ENCODE measurements at places on chromosomes 5 and 9.

- no peak for DNase-seq
Observed at GRCh38 chr9:37639841-37640240, 10.9 kb upstream of the FRMPD1 start.

DNA sequence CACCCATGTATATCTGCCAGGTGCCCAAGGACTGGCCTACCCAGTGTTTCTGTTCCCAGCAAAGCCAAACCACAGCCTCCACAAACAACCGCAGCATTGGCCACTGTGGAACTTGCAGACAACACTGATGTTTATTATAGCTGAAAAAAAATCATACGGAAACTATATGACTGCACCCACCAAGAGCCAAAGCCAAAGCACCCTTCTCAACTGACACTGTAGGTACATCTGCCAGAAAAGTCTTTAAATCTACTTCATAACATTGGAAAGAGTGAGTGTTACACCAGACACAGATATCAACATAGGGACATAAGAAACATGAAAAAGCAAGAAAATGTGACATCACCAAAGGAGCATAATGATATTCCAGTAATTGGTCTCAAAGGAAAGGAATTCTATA lies 428.0 kb downstream of the PSAT1 start:
- no peak for DNase-seq

- no peak for DNase-seq
Observed at GRCh38 chr5:170405817-170406216, 16.6 kb upstream of the KCNMB1 start.

GRCh38 chr5:137501846-137502406 lies 2.8 kb upstream of the SPOCK1 start:
- no peak for DNase-seq

DNA sequence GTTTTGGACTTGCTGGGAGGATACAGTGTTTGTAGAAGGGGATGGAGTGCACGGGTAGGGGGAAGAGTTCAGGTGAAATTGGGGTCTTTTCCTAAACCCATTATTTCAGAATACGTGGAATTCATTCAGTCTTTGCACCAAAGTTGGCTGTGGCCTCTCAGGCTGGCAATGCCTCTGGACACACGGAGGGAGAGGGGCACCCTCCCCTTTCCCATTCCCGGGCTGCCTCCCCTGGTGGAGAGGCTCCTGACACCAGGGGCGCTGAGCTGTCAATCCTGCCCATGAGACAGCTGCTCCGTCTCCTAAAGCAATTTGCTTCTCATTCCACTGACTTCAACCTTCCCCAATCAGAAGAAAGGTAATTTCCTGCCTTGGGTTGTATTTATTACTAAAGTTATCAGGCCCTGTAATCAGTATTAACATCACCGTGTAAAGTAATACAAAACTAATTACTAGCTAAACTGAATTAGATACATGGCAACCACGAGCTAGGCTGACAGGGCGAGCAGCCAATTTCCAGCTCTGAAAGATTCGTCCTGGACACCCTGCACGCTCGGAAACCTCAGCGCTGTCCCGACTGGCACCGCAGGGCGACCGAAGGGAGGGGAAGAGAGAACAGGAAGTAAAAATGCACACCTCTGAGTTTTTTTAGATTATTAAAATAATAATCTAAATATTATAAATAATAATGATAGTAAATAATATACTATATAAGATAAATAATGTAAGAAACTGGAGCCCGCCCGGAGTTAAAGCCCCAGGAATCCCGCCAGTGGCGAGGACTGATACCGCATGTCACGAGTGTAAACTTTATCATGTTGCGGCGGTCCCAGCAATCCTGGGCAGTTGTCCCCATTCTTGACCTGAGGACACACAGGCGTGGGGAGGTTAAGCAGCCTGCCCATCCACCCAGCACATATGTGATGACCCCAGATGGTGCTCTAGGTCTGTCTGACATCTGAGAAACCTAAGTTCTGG lies 6.9 kb upstream of the OLFM1 start:
- no peak for DNase-seq

DNA sequence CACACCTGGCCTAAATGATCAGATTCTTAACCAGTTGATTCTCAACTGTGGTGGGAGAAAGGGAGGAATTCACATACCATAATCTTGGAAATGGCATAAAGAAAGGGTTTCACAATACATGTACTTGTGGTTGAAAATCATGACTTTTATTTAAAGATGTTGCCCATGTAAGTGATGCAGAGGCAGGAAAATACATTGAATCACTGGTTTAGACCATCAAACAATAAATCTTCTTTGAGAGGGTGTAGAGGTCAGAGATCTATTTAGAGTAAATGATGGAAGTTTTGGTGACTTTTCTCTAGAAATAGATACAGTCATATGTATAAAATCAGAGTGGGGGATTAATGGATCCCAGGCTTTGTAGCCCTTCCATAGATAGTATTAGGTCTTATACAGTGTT lies 15.4 kb downstream of the NDUFS4 start:
- DNase-seq: no peak

DNA sequence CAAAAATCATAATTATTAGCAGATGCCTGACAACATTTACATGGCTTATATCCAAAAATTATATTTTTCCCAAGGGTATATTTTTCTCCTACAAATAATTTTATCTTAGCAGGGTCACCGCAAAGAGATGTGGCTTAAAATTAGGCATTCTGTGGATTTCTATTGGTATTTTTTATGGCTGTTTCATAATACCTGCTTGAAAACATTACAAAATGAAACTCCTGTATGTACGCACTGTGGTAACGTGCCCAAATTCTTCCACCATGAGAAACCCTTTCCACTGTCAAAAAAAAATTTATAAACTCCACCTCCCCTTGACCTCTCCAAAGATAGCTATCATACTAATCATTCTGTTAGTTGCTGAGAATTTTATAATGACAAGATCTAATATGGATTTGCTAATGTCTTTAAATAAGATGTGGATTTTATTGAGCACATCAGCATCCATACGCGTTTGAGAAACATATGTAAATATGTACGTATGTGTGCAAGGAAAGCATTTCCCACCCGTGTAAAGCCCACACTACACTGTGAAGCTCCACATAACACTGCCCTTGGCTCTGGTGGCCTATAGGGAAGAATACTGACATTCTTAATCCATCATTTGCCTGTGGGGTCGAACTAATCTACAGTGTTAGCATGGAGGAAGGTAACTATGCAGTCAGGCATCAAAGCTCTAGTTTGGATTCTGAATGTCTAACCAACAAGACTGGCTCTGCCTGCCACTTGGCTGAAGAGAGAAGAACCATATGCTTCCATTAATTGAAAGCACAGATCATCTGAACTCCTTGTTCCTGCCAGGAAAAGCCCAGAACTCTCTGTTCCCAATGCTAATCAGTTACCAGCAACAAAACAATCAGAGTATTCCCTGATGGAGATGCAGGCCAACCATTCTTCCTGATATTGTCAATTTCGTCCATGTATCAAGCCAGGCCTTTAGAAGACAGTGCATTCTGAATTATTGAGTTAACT lies 244.7 kb downstream of the SPOCK1 start:
- no peak for DNase-seq

GRCh38 chr9:87725356-87725899 lies 491 bp upstream of the CTSL start:
- DNase-seq: no peak

DNA sequence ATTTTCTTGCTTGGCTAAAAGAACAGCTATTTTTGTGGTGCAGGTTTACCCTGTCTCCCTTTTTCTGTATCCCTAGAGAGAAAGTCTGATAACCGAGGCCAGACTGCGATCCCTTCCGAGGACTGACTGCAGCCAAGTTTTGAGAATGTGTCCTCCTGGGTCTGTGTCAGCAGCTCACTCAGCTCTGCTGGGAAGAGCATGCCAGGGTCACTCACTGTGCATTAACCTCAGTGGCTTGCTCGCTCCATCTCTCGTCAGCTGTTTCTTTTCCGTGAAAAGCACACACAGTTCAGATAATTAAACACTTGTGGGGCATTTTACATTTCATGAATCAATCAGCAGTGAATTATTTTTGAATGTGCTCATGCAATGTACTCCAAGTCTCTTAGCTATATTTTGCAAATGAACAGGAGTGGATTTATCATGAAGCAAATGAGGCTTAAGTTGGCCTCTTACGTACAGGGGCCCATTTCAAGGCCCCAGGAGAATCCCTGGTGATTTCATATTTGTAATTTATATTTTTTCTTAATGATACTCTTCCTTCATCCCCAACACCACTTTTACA lies 252.1 kb downstream of the SMARCA2 start:
- DNase-seq: no peak

- no peak for DNase-seq
Observed at GRCh38 chr5:180160215-180160614, 48.8 kb downstream of the RASGEF1C start.

DNA sequence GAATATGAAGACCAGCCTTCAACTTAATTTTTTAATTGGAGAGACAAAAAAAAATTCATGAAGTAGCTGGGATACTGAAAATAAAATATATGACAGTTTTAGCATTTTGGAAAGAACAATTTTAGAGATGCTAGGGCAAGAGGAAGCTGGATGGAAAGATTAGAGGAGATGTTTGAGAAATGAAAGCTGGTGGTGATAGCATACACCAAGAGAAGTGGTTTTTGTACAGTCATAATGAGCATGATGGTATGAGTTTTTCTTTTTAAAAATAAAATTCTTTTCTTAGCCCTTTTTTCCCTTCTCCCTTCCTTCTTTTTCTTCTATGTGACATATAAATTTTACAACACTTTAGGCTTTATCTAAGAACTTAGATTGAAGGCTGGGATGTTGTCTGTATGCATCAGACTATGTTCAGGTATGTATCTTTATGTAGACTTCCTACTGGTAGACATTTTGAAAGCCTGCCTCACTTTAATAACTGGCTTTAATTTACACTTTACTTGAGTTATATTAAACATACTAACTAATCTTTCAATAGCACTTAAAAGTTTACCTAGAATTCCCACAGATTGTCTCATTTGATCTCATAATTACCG lies 522.5 kb downstream of the TLE4 start:
- DNase-seq: no peak

DNA sequence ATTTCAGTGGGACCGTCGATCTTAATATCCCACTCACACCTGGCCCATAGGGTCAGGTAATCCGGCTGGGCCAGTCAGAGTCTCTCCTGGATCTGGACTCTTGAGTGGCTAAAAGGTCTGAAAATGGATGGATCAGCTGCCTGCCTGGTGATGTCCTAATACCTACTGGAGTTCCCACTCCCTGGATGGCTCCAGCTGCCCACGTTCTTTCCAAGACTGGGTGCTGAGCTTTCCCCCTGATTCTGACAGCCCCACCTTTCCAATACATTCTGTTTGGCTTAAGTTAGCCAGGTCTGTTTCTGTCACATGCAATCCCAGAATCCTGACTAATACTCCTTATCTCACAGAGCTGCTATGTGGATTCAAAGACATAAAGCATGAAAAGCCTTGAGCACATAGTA lies 10.2 kb downstream of the SH3PXD2B start:
- DNase-seq: no peak

DNA sequence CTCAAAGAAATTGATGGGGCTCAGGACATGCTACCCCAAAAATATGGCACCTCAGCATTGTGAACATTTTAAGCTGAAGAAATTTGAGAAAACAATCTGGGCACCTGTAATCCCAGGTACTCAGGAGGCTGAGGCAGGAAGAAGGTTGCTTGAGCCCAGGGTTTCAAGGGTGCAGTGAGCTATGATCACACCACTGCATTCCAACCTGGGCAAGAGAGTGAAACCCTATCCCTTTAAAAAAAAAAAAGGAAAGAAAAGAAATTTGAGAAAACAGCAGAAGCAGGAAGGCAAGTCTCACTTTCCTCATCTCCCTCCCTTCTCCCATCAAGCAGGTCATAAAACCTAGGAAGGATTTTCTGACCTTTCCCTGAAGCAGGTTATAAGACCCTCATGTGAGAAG lies 23.6 kb downstream of the TPD52L3 start:
- DNase-seq: no peak

GRCh38 chr9:92186631-92187030 lies 71.4 kb upstream of the SPTLC1 start:
- DNase-seq: no peak

DNA sequence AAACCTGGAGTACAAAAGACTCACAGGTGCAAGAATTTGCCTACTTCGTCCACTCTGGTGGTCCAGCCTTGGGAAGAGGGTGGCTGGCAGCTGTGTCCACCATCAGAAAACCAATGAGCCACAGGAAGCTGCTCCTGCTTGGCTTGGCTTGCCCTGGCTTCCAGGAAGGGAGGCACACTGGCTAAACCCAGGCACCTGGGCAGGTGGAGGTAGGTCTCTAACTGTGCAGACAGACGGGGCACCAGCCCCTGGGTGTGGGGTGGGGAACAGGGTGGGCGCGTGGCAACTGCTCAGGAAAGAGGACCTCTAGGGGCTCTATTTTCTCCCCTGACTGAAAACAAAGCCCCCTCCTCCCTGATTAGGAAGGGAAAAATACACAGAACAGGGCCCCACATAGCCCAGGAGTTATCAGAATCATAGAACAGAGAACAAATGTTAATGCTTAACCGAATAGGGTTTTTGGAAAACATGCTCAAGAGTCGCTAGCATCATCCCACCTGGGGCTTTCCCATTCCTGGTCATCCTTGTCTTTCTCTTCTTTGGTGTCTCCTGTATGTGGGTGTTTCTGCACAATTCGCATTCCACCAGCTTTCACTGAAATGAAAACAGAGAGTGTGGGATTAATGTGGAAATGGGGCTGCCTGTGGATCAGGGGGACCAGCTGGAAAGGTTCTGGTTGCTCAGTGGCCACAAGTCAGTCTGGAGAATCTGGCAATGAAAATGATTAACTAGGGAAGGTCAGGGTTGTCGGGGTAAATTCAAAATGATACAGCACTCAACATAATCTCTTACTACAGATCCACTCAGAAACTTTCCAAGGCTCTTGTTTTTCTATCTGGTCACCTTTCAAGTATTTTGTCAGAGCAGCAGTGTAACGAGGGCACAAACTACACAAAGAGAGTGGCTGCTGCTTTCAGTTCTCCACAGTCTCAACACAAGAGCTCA lies 13.1 kb downstream of the DAP start:
- no peak for DNase-seq

DNA sequence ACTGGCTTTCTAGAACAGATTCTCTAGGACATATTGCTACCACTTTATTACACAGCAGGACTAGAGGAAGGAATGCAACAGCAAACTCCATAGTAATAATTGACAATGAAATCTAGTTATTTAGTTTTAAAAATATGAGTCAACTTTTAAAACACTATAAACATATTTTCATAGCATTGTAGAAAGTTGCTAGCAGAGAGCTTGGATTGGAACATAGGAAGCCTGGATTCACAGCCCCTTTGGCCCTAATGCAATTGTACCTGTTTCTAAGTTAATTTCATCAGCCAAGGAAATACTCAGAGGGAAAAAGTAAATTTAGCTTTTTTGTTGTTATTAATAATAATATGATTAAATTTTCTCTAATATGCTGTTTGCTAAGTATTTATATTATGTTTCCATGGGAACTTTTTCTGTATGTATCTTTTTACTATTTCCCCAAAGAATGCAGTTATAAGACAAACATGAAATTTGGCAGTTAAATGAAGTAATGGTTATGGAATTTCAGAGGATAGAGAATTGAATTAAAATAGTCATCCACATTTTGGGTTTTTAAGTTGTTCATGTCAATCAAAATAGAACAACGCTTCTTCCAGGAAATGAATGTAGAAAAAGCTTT lies 45.6 kb downstream of the VCAN start:
- DNase-seq: no peak

GRCh38 chr9:121608168-121608853 lies 43.1 kb upstream of the DAB2IP start:
- no peak for DNase-seq

- no peak for DNase-seq
Observed at GRCh38 chr5:42545038-42545437, 121.8 kb downstream of the GHR start.

- DNase-seq: no peak
Observed at GRCh38 chr5:177303925-177304391, 359 bp downstream of the PRELID1 start.

GRCh38 chr5:174217527-174217926 lies 172.0 kb downstream of the NSG2 start:
- no peak for DNase-seq

Measured in stimulated activated naive CD8-positive, alpha-beta T cell treated with anti-CD3 and anti-CD28 coated beads, Interleukin-15, amount 100 ng/mL, for 72 hours (primary cell).